ENCODE measurements at places on chromosomes 5 and 9. TPM values are rescaled to one million over a fixed set of nuclear protein-coding genes. Genes with fewer than 3 reads are reported as not detected.

DNA sequence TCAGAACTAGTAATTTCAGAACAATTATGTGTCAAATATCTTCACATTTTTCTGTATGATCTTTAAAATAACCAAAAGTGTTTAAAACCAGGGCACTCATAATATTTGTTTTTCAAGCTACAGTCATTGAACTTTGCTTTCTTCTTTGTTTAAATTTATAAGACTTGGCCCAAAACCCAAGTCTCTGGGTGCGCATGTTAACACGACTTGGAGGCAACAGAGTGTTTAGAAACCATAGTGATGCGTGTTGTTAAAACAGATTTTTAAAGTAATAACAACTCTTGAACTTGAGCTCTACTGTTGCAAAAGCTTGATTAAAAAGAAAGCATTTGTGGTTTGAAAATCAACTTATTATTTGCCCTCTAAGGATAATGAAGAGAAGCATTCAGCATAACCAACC lies 26.0 kb upstream of the GRIN3A start:
- no peak overlapping the region for H3K4me3 ChIP-seq
- H3K27ac ChIP-seq = no peak overlapping the region
- H3K36me3 ChIP-seq = no peaks in the 10 kb centered on the region
- H3K4me1 ChIP-seq = no peaks in the 10 kb centered on the region
- H3K27me3 ChIP-seq = no peaks in the 10 kb centered on the region

DNA sequence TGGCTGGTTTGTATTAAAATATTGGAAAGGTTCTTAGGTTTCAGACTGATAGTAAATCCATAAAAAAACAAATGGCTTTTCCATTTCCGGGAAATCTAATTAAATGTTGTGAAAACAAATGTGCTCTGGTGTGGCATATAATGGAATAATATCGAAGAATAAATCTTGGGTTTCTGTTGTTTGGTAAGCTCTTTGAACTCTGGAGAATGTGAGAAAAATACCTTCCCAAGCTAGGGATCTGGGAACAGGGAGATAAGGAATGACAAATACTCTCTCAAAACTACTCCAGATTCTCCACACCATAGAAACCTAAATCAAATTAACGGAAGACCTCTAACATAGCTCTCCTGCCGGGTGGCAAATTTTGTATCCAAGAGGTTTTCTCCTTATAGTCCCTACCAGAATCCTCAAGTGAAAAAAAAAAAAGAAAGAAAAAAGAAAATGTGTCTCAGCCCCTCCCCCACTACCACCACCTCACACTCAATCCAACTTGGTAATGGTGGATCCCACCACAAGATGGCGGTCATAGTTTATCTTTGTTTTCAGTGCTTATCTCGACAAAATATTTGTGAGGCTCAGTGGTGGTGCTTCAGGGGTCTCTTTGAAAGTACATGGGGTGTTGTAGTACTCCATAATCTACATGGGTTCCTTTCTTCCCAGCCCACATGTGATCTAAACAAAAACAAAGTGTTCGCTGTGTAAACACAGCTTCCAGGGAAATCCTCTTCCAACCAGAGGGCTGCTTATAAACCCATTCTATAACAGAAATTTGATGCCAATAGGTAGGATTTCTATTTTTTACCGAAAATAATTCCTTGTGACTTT lies 54.5 kb upstream of the FST start:
- DNase-seq = peak; percentile 58
- H3K27me3 ChIP-seq = peaks cover 25% of the 10 kb centered on the region
- H3K27ac ChIP-seq = no peak overlapping the region
- no peaks in the 10 kb centered on the region for H3K4me1 ChIP-seq

- no peaks in the 10 kb centered on the region for H3K4me1 ChIP-seq
- no peak overlapping the region for H3K4me3 ChIP-seq
These were observed 51.4 kb upstream of the SLC2A8 start for GRCh38 chr9:127345566-127345965.

GRCh38 chr5:103667068-103667467 lies 104.5 kb upstream of the NUDT12 start:
- H3K4me3 ChIP-seq = no peak overlapping the region
- no peak overlapping the region for H3K27ac ChIP-seq
- no peaks in the 10 kb centered on the region for H3K36me3 ChIP-seq
- no peak for DNase-seq
- H3K4me1 ChIP-seq = no peaks in the 10 kb centered on the region

DNA sequence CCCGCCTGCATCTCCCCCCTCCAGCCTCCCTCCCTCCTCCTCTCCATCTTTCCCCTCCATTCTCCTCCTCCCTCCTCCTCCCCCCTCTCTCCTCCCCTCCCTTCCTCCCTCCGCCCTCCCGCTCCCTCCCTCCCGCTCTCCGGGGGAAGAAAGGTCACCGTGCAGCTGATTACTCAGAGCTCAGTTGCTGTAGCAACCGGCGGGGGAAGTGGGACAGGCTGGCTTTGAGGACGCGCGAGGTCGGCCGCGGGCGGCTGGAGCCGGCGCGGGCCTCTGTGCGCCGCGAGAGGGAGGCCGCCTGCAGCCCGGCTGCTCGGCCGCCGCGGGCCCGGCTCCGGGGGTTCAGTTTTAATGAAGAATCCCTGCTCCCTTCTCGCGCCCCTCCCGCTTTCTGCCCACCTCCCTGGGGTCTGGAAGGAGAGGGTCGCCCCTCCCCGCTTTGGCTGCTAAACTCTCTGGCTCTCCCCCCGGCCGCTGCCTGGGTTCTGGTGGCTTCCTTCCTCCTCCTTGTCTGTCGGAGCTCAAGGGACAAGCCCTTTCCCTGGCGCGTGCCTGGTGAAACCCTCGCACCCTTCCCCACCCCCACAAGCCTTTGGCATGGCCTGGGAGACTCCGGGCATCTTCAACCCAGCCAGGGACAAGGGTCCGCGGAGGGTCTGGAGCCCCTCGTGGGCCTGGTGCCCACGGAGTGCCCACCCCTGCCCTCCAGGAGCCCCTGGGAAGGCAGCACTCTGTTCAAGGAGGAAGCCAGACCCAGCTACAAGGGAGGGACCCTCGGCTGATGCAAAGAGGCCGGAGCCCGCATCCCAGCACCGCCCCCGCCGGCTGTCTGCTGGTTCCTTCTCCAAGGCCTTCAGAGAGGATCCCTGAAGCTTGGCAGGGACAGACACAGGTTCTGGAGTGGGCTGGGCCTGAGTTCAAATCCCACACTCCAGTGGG lies 160.3 kb downstream of the C9orf50 start:
- no peaks in the 10 kb centered on the region for H3K36me3 ChIP-seq
- H3K27ac ChIP-seq = peak overlapping the region; percentile 93
- peaks cover 42% of the 10 kb centered on the region for H3K4me1 ChIP-seq
- peak overlapping the region; percentile 76 for H3K4me3 ChIP-seq

- H3K36me3 ChIP-seq = peaks cover 4% of the 10 kb centered on the region
- peaks cover 83% of the 10 kb centered on the region for H3K4me1 ChIP-seq
- no peaks in the 10 kb centered on the region for H3K27me3 ChIP-seq
- H3K4me3 ChIP-seq = no peak overlapping the region
- no peak overlapping the region for H3K27ac ChIP-seq
- DNase-seq = no peak
These were observed 10.2 kb upstream of the LCP2 start for GRCh38 chr5:170307575-170308465.

PDZD2 gene
- total RNA-seq = not detected

PCDHA4 gene
- total RNA-seq = not detected

DIRAS2 gene
- total RNA-seq = not detected

C5orf52 gene
- total RNA-seq = not detected

RRAGA gene
- total RNA-seq = 53.6 TPM

ADCY2 gene
- total RNA-seq = not detected

SPAG8 gene
- total RNA-seq = 0.63 TPM
